ENCODE measurements at places on chromosomes 12 and 14.

DNA sequence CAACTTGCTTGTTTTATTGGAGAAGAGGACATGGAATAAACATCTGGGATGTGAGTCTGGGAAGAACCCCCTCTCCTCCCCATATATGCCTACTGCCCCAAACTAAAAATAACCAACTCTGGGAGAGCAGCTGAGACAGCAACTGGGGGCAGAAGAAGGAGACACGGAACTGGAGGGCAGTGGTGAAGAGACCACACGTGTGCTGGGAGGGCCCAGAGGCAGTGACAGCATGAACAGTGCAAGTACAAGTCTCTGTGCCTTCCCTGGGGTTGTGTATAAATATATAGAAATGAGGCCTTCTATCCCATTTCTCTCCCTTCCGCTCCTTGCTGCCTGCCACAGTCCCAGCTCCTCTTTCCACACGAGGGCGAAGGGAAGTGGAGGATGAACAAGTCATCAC is 4.0 kb upstream of the KRT73 start:
- DNase-seq, result no peak

- no peak for DNase-seq
Measured at GRCh38 chr12:120216742-120217605, 16.1 kb upstream of the RPLP0 start.

DNA sequence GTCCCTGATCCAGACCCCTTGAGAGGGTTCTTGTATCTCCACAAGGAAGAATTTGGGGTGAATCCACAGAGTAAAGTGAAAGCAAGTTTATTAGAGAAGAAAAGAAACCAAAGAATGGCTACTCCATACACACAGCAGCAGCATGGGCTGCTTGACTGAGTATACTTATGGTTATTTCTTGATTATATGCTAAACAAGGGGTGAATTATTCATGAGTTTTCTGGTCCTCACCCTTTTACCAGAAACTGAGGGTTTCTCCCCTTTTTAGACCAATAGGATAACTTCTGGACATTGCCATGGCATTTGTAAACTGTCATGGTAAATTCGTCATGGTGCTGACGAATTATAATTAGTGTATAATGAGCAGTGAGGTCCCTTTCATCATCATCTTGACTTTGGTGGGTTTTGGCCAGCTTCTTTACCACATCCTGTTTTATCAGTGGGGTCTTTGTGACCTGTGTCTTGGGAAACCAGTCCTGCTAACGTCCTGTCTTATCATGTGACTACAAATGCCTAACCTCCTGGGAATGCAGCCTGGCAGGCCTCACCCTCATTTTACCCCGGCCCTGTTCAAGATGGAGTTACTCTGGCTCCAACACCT is 121.9 kb downstream of the SPTSSA start:
- DNase-seq, result no peak

DNA sequence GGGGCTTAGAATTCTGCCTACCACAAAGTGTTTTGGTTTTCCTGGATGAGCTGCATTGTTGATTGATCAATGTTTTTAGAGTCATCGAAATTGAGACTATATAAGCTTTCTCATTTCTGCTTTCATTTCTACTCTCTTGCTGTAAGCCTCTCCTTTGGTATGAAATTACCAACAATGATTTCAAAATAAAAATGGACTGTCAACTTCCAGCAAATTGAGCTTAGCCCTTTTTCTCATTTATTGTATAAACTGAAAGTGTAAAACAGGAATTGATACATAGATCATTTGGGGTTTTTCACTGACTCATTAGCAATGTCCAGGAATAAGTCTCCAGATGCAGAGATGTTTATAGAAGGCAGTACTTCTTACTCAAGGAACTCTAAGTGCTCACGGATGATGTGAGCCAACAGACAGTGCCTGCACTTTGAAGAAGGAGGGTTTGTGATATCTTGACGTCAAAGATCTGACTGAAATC is 20.0 kb upstream of the PCNX1 start:
- no peak for DNase-seq

- DNase-seq, result no peak
Measured at GRCh38 chr12:132014915-132015280, 65.2 kb downstream of the EP400 start.

DNA sequence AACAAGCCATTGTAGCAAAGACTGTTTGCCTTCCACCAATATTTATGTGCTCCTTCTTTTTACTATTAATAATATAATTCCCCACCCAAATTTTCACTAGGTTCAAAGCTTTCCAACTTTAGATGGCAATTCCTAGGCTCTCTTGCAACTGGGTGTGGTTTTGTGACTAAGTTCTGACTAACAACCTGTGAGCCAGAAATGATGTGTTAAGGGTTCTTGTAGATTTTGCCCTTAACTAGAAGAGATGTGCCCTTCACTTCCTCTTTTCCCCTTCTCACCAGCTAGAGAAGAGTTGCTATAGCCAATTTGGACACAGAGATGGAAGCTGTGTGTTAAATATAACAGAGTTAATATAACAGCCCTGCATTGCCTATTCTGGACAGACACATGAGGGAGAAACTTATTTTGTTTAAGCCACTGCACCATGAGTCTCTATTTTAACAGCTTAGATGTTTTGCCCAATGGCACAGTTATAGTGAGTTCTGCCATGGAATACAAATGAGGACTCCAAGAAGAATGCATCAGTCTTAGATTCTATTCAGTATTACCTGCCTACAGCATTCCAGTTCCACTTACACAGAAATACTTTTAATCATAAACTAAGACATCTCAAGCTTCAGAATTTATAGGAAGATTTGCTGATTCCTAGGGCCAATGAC is 216.2 kb downstream of the DUSP6 start:
- no peak for DNase-seq

Data from stimulated activated naive CD4-positive, alpha-beta T cell treated with Interleukin-2 at 50 U/mL for 16 hours (primary cell).